Activated CD8-positive, alpha-beta memory T cell treated with anti-CD3 and anti-CD28 coated beads, Interleukin-2, amount 10 ng/mL, durations not matched to agents 7 days and 5 days (primary cell): ENCODE measurements at places on chromosomes 1 and 21. TPM values are rescaled to one million over a fixed set of nuclear protein-coding genes. Genes with fewer than 3 reads are reported as not detected.

DNA sequence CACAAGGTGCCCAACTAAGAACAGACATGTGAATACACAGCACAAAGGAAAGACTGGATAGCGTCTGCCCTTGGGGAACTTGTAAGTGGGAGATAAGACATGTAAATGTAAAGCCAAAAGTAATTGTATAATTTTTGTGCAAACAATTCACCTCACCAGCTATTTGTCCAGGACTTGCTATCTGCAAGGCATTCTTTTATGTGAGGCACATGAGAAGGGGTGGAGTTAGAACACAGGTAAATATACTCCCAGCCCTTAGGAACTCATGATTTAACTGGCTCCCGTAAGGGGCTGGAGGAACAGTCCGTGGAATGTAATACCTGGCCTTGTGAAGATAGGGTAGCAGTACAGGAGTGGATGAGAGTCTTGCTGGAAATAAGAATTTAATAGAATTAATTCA is 61.3 kb downstream of the CDK18 start:
- peaks cover 68% of the 10 kb centered on the region for H3K27me3 ChIP-seq
- H3K27ac ChIP-seq, result no peak overlapping the region
- H3K4me3 ChIP-seq, result no peak overlapping the region
- H3K36me3 ChIP-seq, result no peaks in the 10 kb centered on the region
- H3K4me1 ChIP-seq, result peaks cover 4% of the 10 kb centered on the region
- peak; percentile 31 for DNase-seq

DNA sequence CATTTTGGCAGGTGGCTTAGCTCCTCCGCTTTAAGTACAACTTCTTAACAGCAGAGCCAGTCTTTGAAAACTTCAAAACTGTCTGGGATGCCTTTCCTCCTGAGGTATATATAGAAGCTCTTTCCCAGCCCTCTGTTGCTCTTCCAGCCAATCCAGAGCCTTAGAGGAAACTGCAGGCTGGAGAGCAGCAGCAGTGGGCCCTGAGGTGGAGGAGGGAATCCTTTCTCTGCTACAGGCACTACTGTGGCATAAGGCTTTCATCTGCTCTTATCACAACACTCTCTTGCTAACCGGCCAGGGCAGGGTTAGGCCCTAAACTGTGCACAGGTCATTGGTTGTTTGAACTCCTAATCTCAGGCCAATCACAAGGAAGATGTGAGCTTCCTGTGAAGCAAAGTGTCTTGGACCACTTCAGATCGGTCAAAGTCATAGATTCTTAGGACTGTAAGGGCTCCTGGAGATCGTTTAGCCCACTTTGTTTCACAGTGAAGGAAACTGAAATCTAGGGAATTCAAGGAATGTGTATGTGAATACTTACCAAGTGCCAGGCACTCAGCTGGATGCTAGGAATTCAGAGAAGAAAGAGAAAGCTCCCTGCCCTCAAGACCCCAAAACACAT is at the start of gene RGS5:
TSS of gene RGS5 (minus strand) at position 84 of the 619 bp plus-strand sequence. CDS start at position 3, 81 bp downstream.
- H3K4me3 ChIP-seq, result no peak within 1 kb of the TSS
- H3K36me3 ChIP-seq, result no peaks in the 10 kb centered on the region

DNA sequence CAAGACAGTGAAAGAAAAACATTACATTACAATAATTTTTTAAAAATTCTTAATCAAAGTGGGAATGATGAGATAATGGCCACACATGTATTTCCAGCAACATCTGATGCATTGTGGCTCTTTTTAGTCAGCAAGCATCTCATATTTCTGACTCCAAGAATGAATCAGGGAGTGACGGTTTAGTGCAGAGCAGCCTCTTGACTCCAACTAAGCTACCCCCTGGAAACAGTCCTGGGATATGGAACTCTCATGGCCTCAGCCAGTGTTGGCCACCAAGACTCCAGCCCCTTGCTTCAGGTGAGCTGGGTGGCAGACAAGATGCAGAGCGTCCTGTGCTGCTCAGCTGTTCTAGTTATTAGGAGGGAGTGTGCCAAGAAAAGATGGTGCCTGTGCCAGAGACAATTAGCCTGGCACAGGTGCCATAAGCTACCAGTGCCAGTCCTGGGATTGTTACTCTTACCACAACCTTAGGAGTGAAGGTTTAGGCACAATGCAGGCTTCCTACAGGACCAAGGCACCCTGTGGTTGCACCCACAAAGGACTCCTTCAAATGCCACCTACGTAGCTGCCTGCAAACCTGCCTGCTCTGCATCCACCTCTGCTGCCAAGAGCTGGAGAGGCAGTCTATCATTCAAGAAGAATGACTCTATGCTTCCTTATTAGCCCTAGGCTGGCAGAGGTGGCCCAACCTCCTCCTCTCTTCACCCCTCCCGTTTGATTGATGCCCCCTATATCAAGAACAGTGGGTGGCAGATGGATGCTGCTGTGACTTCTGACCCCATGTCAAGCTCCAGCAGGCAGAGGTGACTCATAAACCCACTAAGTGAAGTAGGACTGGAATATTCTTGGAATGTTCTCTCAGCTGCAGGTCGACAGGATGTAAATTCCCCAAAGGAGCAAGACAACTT is 6.0 kb upstream of the SEC16B start:
- no peaks in the 10 kb centered on the region for H3K4me1 ChIP-seq
- H3K4me3 ChIP-seq, result no peak overlapping the region
- DNase-seq, result no peak
- H3K27ac ChIP-seq, result no peak overlapping the region
- H3K27me3 ChIP-seq, result no peaks in the 10 kb centered on the region
- no peaks in the 10 kb centered on the region for H3K36me3 ChIP-seq

- H3K27me3 ChIP-seq, result no peaks in the 10 kb centered on the region
- DNase-seq, result peak; percentile 79
- peak overlapping the region; percentile 80 for H3K27ac ChIP-seq
- no peak overlapping the region for H3K4me3 ChIP-seq
- H3K36me3 ChIP-seq, result peaks cover 31% of the 10 kb centered on the region
Measured at GRCh38 chr21:34154878-34155277, 81.5 kb downstream of the MRPS6 start.

- peak; percentile 23 for DNase-seq
- no peak overlapping the region for H3K27ac ChIP-seq
- no peak overlapping the region for H3K4me3 ChIP-seq
- H3K36me3 ChIP-seq, result no peaks in the 10 kb centered on the region
- H3K4me1 ChIP-seq, result no peaks in the 10 kb centered on the region
Measured at GRCh38 chr1:29519108-29519787, 282.9 kb downstream of the PTPRU start.

GRCh38 chr1:81899214-81899821 is 98.6 kb downstream of the ADGRL2 start:
- DNase-seq, result no peak
- H3K27ac ChIP-seq, result no peak overlapping the region
- no peaks in the 10 kb centered on the region for H3K27me3 ChIP-seq
- no peaks in the 10 kb centered on the region for H3K36me3 ChIP-seq

The GBP7 gene
- 0.18 TPM for total RNA-seq

DNA sequence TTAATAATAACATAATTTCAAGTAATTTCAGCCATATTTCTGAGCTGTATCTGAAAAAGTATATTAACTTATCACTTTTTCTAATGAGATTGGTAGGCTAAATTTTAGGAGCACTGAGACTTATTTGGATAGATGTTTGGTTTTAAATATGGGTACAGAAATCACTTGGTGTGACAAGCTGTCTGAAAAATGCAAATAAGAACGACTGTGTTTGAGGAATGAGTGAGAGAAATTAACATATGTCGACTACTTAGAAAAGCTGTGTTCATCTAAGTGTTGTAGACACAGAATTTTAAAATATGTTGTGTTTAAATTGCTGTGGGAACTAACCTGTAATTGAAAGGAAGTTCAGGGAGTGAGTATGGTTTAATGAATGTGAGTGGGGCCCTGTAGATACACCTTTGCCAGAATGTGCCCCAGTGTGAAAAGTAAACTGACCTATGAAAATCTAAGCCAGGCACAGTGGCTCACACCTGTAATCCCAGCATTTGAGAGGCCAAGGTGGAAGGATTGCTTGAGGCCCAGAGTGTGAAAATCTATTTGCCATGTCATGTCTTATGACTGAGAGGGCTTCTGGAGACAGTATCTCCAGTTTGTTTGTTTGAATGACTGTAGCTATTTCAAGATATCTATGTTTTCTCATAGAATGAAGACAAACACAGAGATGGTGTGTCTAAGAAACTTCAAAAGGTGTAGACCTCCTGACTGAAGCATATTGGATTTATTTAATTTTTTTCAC is 53.8 kb upstream of the LRRC8C start:
- peaks cover 49% of the 10 kb centered on the region for H3K36me3 ChIP-seq
- H3K27me3 ChIP-seq, result no peaks in the 10 kb centered on the region
- H3K27ac ChIP-seq, result no peak overlapping the region
- no peak overlapping the region for H3K4me3 ChIP-seq
- no peak for DNase-seq
- peaks cover 28% of the 10 kb centered on the region for H3K4me1 ChIP-seq

DNA sequence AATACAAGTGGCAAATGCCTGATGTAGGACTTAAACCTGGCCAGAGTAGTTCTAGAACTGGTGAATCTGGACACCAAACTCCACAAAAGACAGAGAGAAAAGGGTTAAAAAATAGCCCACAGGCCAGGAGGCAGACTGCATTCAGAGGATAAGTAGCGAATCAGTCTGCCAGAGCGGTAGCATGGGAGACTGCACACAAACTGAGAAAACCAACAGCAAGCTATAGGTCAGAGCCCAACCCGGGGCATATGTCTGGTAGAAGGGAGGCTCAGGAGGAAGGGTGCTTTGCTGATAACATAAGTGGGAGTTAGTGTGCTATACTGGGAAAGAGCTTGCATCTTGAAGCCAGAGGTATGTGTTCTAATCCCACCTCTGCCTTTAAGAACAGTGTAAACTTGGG is 4.0 kb downstream of the LRRC53 start:
- H3K27ac ChIP-seq, result no peak overlapping the region
- no peaks in the 10 kb centered on the region for H3K36me3 ChIP-seq
- no peaks in the 10 kb centered on the region for H3K4me1 ChIP-seq
- DNase-seq, result no peak

DNA sequence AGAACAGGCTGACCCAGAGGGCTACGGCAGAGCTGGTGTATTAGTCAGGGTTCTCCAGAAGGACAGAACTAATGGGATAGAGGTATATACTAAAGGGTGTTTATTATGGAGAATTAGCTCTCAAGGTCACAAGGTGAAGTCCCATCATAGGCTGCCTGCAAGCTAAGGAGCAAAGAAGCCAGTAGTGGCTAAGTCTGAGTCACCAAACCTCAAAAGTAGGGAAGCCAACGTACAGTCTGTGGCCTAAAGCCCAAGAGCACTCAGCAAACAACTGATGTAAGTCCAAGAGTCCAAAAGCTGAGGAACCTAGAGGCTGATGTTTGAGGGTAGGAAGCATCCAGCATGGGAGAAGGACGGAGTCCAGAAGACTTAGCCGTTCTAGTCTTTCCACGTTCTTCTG is 179.2 kb downstream of the BACH1 start:
- H3K4me3 ChIP-seq, result no peak overlapping the region
- no peaks in the 10 kb centered on the region for H3K36me3 ChIP-seq
- peaks cover 8% of the 10 kb centered on the region for H3K4me1 ChIP-seq
- H3K27me3 ChIP-seq, result no peaks in the 10 kb centered on the region
- no peak for DNase-seq

- H3K4me3 ChIP-seq, result no peak overlapping the region
- no peak overlapping the region for H3K27ac ChIP-seq
- peaks cover 8% of the 10 kb centered on the region for H3K27me3 ChIP-seq
- no peaks in the 10 kb centered on the region for H3K4me1 ChIP-seq
- no peak for DNase-seq
Measured at GRCh38 chr1:162988869-162989268, 80.3 kb upstream of the RGS4 start.

The TMEM54 gene
- total RNA-seq, result not detected

The ZNF683 gene
- 26.3 TPM for total RNA-seq

DNA sequence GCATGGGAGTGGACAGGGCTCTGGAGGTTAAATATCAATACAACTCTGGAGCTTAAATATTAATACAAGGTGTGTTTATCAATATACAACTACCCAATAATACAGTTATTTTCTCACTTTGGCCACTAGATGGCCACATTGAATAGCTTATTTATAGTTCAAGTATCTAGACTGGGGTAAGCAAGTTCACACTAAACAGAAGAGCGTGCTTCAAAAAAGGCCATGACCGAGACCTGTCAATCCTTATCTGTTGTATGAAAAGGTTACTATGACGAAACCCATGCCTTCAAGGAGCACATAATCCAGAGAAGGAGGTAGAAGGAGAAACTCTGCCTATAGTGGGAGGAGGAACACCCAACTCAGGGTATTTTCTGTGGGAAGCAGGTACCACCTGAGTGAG is 29.1 kb downstream of the CHML start:
- H3K4me1 ChIP-seq, result peaks cover 17% of the 10 kb centered on the region
- H3K36me3 ChIP-seq, result no peaks in the 10 kb centered on the region
- no peak overlapping the region for H3K4me3 ChIP-seq

DNA sequence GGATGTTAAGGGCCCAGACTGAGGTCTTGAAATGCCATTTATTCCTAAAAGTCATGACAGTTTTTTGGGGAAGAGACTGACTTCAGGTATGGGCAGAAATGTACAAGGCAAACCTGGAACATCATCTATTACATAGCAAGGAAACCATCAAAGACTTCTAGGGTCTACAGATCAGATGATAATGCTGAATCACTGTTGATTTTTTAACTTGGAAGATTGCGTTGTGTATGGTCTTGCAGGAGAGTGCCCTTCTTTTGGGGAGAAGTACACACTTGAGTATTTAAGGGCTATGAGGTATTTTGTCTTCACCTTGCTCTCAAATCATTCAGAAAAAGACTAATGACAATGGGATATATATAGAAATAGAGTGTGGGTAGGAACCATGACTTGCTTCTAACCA is 15.4 kb upstream of the RD3 start:
- no peaks in the 10 kb centered on the region for H3K4me1 ChIP-seq
- H3K4me3 ChIP-seq, result no peak overlapping the region
- no peaks in the 10 kb centered on the region for H3K36me3 ChIP-seq
- no peak overlapping the region for H3K27ac ChIP-seq
- H3K27me3 ChIP-seq, result peaks cover 13% of the 10 kb centered on the region
- no peak for DNase-seq

- no peak for DNase-seq
- no peaks in the 10 kb centered on the region for H3K4me1 ChIP-seq
Measured at GRCh38 chr1:23238565-23238964, 21.3 kb upstream of the HTR1D start.
